ENCODE measurements at places on chromosomes 12 and 14.

DNA sequence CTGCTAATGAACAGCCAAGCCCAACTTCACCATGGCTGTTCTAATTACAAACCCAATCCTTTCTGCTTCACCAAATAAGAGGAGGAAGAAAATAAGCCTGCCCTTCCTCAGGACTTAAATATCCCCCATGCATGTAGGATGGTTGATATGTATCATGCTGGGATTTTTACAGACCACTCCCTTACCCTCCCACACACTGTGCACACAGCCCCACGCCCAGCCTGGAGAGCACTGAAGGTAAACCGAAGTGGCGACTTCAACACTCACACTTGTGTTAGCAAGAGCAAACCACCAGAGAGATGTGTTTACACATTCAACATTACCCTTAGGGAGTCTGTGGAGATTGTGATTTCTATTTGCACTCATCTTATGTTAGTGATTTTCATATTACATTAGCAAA is 241.2 kb downstream of the EGLN3 start:
- no peak for DNase-seq

DNA sequence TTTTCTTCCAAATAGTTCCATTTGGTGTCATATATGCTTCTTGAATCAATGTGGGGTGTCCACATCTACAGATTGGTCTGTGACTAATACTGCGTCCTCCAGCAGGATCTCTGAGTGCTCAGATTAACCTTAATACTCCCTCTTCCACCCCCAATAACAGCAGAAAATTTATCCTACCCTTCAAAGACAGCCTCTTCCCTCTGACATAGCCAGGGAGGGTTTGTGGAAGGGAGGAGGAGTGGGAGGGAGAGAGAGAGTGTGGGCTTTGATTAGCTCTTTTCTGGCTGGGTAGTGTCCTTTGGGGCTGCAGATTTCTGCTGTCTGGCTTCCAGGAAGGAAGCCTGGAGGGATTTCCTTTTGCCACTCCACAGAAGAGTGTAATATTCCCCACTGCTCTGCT is 220.7 kb downstream of the TTC6 start:
- DNase-seq, result no peak

DNA sequence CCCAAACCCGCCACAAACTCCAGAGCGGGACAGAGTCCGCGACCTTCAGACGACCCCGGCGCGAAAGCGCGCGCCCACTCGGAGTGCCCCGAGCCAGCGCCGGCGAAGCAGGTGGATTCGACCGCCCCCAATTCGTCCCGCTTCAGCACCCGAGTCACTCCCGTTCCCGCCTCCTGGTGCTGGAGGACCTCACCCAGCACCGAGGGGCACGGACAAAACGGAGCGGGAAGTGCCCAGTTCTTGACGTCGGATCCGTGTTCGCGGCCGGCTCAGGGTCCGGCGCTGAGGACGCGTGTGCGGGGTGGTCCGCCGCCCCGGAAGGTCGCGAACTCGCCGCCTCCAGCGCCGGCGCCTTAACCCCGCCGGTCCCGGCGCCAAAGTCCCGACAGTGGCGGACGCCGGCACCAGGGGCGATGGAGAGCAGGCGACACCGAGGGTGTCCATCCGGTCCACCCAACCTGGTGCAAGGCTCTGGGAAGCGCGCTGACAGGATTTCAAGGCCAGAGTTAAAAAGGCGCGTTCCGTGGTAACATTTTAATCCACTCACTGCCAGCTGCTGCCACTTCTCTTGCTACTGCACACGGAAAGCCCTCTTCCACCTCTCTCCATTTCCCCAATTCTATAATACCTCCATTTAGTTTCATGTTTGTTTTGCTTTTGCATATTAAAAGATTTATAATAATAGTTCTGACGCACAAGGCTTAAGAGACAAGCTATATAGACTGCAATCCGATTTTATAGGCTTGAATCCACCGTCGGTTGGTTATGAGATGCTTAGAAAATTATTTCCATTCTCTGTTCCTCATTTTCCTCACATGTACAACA is 240.0 kb upstream of the CPNE8 start:
- DNase-seq, result no peak

- DNase-seq, result peak; percentile 46
Measured at GRCh38 chr14:22888662-22889061, 5.6 kb downstream of the REM2 start.

DNA sequence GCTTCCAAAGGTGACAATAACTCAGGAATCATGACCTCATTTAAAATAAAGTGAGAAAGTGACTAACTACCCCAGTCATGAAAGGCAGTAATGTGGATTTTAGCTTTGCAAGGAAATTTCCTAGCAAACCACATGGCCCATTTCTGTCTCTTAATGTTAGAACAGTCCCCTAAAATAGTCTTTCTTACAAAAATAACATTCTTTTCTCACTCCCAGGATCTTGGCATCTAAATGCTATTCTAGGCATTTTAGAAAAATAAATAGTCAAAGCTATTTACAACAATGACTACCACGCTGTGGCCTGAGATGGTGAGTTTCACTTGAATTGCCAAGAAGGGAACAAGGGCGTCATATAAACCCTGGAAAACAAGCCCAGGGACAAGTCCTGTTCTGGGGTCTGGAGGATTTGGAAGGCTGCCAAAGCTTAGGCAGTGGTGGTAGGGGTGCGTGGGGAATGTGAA is 101.2 kb upstream of the CCDC175 start:
- DNase-seq, result no peak

- DNase-seq, result no peak
Measured at GRCh38 chr14:61090432-61091216, 109.6 kb downstream of the SLC38A6 start.

DNA sequence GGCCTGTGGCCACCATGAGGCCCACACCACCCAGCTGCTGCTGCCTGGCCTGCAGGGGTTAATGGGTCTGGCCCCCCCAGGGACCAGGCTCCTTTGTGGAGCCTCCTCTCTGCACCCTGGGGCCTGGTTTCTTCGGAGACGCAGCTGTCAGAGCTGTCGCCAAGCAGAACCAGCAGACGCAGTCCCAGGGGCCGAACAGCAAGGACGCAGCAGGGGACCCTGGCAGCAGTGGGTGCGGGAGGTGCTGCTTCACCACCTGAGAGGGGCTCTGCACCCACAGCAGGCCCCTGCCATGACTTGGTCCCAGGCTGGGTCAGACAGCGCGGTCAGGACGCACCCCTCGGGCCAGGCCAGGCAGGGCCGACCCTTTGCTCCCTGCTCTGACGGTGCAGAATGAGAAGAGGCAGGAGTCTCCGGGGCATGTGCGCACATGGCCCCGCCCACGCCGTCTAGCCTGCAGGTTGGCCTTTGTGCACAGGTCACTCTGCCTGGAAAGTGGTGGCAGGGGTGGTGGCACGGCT is 30.5 kb downstream of the JAG2 start:
- DNase-seq, result no peak

GRCh38 chr12:116492703-116493324 is 66.4 kb upstream of the MAP1LC3B2 start:
- no peak for DNase-seq
